ENCODE measurements at places on chromosomes 4 and X. TPM values are rescaled to one million over a fixed set of nuclear protein-coding genes. Genes with fewer than 3 reads are reported as not detected.

The FAM236A gene
- total RNA-seq = not detected

GRCh38 chr4:86963697-86964096 is 28.9 kb downstream of the AFF1 start:
- no peak for DNase-seq
- H3K36me3 ChIP-seq = no peaks in the 10 kb centered on the region
- no peaks in the 10 kb centered on the region for H3K27me3 ChIP-seq
- H3K27ac ChIP-seq = no peak overlapping the region
- H3K4me1 ChIP-seq = peaks cover 45% of the 10 kb centered on the region

The EMCN gene
- 3.4 TPM for total RNA-seq

The USP17L25 gene
- not detected for total RNA-seq

The SCFD2 gene
- total RNA-seq = 17.9 TPM

The GAGE1 gene
- not detected for total RNA-seq

DNA sequence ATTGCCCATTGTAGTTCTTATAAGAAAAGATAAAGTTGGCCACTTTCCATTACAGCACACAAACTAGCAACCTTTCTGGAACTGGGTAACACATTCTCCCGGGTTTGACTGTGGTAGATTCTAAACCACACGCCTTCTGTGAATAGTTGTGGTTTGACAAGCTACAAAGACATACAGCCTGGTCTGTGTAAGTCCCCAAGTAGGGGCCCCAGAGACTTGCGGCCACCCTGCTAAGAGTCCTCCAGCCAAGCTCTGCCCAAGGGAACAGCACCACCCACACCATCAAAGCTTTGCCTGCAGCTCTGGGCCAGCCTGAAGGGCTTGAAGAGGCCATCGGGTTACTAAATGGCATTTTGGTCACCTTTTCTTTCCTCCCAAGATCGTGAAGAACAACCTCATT is 203.4 kb downstream of the MAML3 start:
- no peaks in the 10 kb centered on the region for H3K36me3 ChIP-seq
- DNase-seq = no peak
- no peaks in the 10 kb centered on the region for H3K27me3 ChIP-seq

DNA sequence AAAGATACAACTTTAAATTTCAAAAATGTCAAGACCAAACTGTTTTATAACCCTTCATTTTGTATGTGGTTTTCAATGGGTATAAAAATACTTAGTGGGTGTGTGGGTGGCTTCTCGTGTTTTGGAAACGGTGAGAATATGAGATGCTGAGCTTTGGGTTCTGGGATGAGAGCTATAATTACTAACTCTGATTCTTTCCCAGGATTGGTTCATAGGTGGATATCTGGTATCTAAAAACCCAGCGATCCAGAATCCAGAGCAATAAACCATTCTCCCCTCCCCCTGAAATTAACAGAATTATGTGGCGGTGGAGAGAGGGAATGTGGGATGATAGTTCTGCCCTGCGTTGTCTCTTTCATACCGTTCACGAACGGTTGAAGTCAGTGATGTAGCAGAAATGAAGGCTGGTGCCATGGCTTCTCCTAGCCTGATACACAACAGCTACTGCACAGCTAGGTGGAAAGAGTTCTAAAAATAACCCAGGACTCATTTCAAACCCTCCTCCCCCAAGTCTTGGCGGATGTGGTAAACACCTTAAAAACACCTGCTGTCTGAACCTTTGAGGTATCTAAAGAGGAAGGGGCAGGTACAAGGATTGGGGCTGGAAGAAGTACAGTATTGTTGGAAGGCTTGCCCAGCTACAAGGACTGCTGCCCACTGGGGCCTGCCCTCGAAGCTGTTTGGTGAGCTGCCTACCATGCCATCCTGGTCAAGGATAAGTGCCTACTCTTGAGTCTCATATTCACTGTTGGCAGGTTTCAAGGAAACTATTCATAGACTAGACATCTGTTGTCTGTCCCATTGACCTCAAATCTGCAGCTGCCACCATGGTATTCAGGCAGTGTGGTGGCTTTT is 44.5 kb downstream of the SEPTIN11 start:
- no peaks in the 10 kb centered on the region for H3K27me3 ChIP-seq
- no peaks in the 10 kb centered on the region for H3K36me3 ChIP-seq
- H3K4me3 ChIP-seq = no peak overlapping the region
- H3K27ac ChIP-seq = no peak overlapping the region
- peaks cover 9% of the 10 kb centered on the region for H3K4me1 ChIP-seq

DNA sequence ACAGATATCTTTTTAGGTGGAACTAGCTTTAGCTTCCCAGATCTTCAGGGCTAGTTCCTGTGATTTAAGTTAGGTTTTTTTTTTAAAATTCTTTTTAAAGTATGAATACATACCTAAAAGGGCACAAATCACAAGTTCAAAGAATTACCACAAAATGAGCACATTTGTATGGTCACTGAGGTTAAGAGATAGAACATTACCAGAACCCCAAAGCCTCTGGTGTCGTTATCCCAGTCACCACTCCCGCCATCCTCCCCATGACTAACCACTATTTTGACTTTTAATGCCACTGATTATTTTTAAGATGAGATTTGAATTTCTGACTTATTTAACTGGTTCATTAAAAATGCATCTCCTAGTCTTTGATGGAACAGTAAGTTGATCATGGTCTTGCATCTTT is 5.4 kb downstream of the PGK1 start:
- no peak for DNase-seq
- H3K27me3 ChIP-seq = no peaks in the 10 kb centered on the region
- peaks cover 43% of the 10 kb centered on the region for H3K4me1 ChIP-seq
- H3K27ac ChIP-seq = no peak overlapping the region
- H3K4me3 ChIP-seq = no peak overlapping the region

GRCh38 chr4:76302826-76303438 is 3.6 kb upstream of the STBD1 start:
- H3K27ac ChIP-seq = peak overlapping the region; percentile 88
- no peaks in the 10 kb centered on the region for H3K36me3 ChIP-seq
- H3K4me1 ChIP-seq = peaks cover 69% of the 10 kb centered on the region
- no peak for DNase-seq

GRCh38 chr4:85968945-85969819 is 390.7 kb downstream of the MAPK10 start:
- DNase-seq = no peak
- no peaks in the 10 kb centered on the region for H3K36me3 ChIP-seq
- no peak overlapping the region for H3K27ac ChIP-seq
- no peaks in the 10 kb centered on the region for H3K4me1 ChIP-seq

The CTSO gene
- 10.9 TPM for total RNA-seq

- H3K27me3 ChIP-seq = no peaks in the 10 kb centered on the region
- H3K36me3 ChIP-seq = no peaks in the 10 kb centered on the region
- H3K4me3 ChIP-seq = no peak overlapping the region
Measured at GRCh38 chr4:64670647-64671046, 261.4 kb upstream of the TECRL start.

The SLC9B1 gene
- not detected for total RNA-seq

The DCAF4L1 gene
- total RNA-seq = under 0.01 TPM

- H3K4me3 ChIP-seq = no peak overlapping the region
- no peaks in the 10 kb centered on the region for H3K36me3 ChIP-seq
- no peak overlapping the region for H3K27ac ChIP-seq
- DNase-seq = no peak
Measured at GRCh38 chr4:27112587-27112986, 251.9 kb downstream of the STIM2 start.

The ITIH6 gene
- total RNA-seq = not detected

The FATE1 gene
- not detected for total RNA-seq

- no peaks in the 10 kb centered on the region for H3K36me3 ChIP-seq
- no peak for DNase-seq
- H3K4me3 ChIP-seq = no peak overlapping the region
- H3K4me1 ChIP-seq = no peaks in the 10 kb centered on the region
Measured at GRCh38 chr4:142194905-142195304, 558.5 kb downstream of the IL15 start.

The CACNA1F gene
- total RNA-seq = 0.26 TPM

Measured in body of pancreas (tissue), 4 donors.